Activated T-helper 1 cell treated with anti-CD3 and anti-CD28 coated beads, Interleukin-2, amount 50 U/mL, for 16 hours (primary cell): ENCODE measurements at places on chromosomes 7 and 10.

DNA sequence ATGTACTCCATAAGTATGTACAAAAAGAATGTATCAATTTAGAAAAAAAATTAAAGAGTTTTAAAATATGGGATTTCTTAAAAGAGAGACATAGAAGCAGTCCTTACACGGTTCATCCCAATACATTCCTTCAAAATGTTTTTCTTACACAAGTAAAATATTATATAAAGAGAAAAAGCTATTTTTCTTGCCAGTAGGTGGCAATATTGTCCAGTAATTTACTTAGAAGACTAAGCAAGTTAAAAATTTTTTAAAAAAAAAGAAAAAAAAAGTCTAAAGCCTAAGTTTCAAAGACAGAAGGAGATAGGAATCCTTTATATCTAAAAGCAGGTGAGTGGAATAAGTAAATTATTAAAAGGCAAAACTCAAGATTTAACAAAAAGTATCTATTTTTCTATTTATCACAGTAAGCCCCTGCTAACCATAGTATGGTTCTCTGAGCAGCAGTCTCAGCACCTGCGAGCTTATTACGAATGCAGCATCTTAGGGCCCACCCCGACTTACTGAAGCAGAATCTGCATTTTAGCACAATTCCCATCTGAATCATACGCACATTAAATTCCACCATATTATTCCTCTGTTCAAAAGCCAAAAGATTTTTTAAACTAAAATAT lies 240.6 kb downstream of the DGKI start:
- no peak for DNase-seq

DNA sequence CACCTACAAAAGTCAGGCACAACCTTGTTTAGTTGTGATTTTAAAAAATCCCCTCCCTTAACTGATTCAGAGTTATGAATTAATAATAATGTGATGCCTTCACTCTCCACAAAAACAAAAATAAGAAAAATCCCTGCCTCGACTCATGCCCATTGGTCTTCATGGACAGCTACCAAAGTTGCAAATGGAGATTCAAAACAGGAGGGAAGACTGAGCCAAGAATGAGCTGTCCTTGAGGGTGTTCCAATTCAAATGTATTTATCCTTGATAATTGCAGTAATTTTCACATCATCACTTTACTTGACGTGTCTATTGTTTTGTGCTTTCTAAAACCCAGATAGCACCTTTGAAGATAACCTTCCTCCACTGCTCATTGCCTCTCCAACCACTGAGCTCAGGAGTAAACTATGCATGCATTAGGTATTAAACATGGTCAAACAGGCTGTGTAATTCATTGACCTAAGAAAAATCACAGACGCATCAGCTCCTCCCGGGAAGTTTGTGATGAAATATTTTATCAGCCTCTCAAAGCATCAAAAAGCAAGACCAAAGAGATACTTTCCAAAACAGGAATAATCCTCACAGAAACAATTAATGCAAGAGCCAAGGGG lies 712.7 kb upstream of the IGFBP3 start:
- no peak for DNase-seq

DNA sequence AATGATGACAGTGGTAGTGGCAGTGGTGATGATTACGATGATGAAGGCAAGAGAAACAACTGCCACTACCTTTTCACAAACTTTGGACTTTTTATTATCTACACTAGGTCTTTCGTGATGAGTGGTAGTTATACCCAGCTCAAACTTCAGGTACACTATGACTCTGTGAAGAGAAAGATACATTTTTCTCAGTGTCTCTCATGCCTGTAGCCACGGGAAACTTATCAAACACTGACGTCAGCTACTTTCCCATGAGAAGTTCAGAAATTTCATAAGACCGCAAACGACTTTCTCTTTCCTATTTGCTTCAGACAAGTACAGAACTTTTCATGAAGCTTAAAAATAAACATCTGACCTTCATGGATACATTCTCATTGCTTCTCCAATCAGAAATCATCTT lies 57.0 kb downstream of the CALD1 start:
- no peak for DNase-seq

DNA sequence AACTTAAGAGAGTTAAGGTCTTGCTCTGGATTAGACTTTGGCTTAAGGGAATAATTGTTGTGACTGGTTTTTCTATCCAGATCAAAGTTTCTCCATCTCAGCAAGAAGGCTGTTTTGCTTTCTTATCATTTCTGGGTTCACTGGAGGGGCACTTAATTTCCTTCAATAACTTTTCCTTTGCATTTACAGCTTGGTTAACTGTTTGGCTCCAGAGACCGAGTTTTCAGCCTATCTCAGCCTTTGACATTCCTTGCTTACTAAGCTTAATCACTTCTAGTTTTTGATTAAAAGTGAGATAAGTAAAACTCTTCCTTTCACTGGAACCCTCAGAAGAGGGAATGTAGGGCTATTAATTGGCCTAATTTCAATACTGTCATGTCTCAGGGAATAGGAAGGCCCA lies 76.4 kb downstream of the LARP4B start:
- no peak for DNase-seq

DNA sequence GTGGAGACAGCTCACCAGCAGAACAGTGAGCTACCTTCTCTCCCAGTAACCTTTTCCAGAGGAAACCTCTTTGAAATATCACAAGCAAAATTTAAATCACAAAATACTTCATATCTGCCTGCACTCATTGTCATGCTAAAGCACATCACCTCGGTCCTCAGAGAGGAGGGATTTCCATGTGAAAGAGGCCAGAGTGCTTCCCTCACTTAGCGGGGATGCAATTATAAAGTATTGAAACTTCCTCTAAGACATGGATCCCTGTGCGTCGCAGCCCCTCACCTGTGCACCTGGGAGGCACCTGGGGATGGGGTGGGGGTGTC lies 457.9 kb downstream of the DNAJB6 start:
- DNase-seq: no peak

- DNase-seq: no peak
Measured at GRCh38 chr7:70208236-70209063, 610.2 kb downstream of the AUTS2 start.

GRCh38 chr10:104057717-104058116 lies 28.0 kb downstream of the COL17A1 start:
- no peak for DNase-seq

DNA sequence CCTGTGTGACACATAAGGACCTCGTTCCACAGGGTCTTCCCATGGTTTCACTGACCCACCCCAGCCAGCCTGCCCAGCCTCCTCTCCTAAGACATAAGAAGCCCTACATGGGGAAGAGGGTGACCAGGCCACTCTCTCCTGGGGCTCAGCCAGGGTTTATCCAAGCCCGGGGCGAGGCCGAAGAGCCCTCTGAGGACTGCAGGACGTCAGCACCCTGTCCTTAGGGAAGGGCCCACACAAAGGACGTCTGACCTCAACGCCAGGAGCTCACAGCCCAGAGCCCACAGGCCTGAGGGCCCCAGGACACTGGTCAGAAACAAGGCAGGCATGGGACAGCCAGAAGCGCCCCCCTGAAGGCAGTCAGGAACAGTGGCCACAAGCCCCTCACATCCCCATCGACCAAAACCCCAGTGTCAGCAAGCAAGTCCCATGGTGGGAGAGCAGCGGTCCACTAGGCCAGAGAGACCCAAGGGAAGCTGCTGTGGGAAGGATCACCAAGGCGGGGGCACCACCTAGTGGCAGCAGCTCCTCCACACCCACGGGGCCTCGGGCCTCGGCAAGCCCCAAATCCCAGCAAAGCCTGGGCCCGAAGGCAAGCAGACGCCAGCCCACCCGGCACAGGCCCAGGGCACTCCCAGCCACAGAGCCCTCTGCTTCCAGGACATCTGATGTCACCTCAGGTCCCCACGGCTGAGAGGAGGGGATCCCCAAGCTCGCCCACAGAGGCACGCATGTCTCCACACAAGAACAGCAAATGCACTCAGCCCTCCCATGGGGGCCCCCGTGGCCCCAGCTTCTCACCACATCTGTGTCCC lies 23.4 kb downstream of the MAD1L1 start:
- peak; percentile 10 for DNase-seq

GRCh38 chr10:110203500-110204455 lies 3.6 kb upstream of the MXI1 start:
- no peak for DNase-seq

- DNase-seq: no peak
Measured at GRCh38 chr7:5635006-5635405, 146.5 kb downstream of the RNF216 start.
